Suppressor macrophage treated with lipopolysaccharide for 4 hours (primary cell): ENCODE measurements at places on chromosomes 5 and 9.

DNA sequence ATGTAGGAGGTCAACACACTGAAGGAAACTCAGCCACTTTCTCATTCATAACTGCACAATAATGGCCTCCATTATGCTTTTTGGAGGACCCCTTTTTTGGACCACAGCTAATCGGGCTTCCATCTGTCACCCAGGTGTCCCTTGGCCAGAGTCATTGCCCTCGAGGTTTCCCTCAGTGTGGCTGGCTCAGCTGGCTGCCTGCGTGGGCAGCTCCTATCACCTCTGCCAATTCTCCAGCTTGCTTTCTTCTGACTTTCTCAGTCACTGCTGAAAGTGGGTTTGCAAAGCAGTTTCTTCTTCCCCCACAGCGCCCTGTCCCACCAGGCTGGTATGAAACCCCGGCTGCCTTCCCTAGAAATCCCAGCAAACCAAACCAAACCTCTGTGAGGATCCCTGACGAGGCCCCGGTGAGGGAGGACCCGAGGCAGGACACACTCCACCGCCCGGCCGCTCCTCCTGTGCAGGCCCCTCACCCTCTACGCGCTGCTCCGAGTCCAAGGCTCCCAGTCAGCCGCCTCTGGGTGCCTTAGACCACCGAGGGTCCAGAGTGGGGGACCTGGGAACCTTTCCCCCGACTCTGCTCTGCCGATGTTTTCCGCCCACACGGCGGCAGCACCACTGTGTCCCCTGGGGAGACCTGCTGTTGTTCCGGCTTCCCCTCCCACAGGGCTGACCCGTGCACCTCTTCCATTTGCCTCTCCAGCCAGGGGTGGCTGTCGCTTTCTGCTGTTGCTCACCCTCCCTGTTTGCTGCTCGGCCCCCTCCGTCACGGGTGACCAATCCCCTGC lies 109.5 kb downstream of the TENT4A start:
- no peak for DNase-seq

DNA sequence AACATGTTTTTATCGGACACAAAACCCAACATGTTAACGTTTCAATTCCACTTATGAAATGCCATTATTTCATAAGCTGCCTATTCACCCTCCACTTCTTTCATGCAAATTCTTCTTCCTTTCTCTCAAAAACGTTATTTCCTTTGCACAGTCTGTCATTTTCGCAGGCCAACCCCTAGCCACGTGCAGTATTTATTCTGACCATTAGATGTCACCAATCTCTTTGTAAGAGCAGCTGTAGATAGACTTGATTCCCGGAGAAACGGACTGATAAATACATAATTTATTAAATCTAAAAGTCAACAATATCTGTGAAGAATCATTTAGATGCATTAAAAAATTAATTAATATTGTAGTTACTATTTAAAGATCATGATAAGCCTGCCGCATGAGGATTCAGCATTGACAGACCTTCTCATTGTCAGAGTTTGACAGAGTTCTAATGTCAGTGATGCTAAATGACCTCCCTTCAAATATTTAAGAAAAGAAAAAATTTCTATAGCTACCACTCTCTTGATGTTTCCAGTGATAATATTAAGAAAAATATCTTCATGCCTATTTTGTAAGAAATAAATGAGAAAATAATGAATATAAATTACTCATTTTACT lies 933.6 kb downstream of the CDH12 start:
- peak; percentile 31 for DNase-seq

DNA sequence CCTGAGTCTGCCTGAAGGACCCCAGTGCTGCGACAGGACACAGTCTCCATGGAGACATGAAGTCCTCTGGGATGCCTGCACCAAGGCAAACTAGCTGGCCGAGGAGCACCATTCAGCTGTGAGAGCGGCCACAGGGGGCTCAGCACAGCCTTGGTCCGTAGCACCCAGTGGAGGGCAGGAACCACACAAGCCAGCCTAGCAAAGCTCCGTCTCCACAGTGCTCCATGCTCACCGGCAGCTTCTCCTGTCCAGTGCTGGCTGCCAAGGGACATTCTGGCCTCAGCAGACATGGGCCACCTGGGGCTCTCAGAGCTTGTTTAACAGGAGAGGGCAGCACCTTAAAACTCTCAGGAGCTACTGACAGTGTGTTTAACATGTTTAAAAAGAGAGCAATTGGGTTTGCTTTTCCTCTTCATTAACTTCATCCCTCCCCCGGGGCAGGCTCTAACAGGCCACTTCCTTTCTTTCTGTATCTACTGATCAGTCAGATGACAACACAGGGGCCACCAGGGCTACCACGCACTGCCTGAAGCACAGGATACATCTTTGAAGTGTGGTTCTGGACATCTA lies 57.0 kb downstream of the SECISBP2 start:
- peak; percentile 31 for DNase-seq

DNA sequence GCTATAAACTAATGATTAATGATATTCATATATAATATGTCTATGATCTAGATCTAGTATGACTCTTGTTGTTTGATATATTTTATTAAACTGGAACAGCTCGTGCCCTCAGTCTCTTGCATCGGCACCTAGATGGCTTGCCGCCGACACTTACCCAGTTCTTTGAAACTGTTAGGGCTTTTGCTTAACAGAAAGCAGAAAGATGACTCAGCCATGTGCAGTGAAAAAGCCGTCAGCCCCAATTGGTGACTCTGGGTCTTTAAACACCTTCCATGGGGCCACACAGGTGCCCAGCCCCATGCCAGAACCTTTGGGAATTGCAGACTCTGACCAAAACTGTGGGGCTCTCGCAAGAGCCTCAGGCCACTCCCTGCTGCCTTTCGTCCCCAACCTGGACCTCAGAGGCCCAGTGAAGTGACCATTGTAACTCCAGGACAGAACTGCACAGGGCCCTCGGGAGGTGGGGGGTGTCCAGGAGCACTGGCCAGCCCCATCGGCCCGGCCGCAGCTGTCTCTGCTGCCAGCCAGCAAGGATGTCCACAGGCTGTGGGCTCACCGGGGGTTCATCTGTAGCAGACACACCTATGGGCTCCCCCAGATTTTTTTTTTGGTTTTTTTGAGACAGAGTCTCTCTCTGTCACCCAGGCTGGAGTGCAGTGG lies 7.8 kb downstream of the LCN10 start:
- no peak for DNase-seq

DNA sequence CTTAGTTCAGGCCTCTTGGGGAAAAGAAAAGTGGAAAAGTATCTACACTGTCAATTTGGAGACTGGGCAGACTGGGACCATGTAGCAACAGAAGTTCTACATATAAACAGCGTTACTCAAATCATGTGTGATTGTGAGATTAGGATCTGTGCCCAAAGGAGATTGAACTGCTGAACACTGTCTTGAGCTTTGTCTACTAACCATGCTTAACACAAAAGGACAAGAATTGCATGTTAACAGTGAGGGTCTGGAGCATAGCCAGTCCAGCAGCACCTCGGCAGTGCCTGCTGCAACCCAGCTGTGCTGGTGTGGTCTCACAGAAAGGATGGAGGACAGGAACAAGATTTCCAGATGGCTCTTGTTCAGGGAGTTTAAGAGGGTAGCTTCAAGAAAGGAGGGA lies 5.7 kb downstream of the PAM start:
- DNase-seq = no peak

- no peak for DNase-seq
Observed at GRCh38 chr5:179411161-179411841, 66.0 kb upstream of the ADAMTS2 start.

GRCh38 chr5:177242304-177242703 lies 61.2 kb downstream of the RAB24 start:
- no peak for DNase-seq

- DNase-seq = no peak
Observed at GRCh38 chr9:94985649-94986048, 259.1 kb downstream of the AOPEP start.

GRCh38 chr5:167029488-167029887 lies 1262.0 kb upstream of the WWC1 start:
- no peak for DNase-seq

GRCh38 chr9:113999256-114000062 lies 78.6 kb downstream of the AMBP start:
- peak; percentile 31 for DNase-seq

DNA sequence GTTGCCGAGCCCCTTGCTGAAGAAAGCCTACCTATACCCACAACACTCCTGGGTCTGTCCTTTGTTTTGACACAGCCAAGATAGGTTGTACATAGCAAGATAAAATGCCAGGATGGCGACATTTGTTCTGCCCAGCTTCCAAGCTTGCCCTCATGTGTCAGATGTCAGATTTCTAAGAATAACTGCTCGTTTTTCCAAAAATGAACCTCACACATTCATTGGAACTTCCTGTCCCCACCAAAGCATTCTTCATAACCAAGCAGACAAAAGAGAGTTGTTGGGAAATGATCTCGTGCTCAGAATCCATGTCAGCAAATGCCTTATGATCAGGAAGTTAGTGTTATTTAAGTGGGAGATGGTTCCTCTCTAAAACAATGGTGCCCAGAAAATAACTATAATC lies 210.1 kb downstream of the ZNF608 start:
- DNase-seq = no peak

DNA sequence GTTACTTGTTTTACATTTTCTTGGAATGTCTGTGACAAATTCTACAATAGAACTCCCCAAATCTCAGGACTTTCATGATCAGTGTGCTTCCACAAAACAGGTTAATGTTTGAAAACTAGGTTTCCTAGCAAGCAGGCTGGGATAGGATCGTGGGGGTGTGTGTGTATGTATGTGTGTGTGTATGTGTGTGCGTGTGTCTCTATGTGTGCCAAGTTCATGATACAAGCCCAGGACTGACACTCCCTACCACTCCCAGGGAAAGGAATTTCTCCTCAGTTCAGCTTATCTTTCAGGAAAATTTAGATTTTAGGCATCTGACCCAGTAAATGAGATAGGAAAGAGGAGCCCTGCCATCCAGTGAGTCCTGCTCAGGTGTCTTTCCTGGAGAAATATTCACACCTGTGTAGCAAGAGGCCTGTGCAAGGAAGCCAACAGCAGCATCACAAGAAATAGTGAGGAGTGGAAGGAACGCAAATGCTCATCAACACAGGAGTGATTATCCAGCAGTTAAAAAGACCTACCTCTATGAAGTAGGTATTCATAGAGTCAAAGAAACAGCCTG lies 13.8 kb upstream of the ABLIM3 start:
- no peak for DNase-seq

DNA sequence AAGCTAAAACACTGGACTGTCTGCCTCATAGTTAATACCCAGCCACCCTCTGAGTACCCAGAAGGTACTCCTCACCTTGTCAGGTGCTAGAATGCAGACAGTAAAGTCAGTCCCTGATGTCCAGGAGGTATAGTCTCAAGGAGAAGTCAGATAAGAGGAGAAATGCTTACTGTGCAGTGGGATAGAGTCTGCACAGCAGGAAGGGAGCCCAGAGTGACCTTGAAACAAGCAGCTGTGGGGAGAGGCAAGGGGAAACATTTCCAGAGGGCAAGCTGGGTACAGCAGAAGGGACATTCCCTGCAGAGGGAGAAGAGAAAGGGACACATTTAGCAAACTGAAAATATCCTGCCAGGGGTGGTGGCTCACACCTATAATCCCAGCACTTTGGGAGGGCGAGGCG lies 122.7 kb downstream of the GCNT1 start:
- DNase-seq = no peak

DNA sequence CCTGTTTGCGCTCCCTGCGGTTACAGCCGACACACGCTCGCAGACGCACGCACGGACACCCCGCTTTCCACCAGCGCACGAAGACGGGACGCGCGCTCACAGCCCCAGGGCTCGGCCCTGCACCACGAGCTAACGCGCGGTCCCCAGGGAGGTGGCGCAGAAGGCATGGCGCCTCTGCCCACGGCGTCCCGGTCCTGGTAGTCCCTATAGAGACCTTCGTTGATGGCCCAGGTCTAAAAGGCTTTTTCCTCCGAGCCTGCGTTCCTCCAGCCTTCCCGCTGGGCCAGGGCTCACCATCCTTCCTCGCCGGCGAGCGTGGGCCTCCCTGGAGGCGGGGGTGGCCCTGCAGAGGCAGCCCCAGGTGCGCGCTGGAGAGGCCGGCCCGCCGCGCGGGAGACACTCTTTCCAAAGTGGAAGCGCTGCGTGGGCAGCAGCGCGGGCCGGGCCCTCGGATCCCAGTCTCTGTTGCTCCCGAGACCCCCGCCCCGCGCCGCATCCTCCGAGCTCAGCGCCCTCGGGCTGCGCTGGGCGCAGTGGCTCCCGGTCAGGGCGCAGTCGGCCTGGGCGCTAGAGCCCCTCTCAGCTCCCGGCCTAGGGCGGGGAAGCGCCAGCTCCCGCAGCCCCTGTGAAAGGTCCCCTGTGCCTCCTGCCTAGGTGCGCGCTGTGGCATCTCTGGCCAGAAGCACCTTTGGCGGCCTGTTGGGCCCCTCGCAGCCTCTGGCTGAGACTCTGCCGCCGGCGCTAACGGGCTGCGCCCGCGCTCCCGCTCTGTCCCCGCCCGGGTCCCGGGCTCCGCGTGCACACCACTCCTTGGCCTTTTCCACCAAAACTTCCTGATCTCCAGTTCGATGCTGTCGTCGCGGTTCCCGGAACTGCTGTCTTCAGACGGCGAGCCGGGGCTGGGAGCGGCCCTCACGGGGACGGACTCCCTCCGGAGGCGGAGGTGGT lies 31.9 kb upstream of the FANCC start:
- no peak for DNase-seq
